ENCODE measurements at places on chromosomes 12 and 14.
A peak's percentile ranks its signal among the peaks of the same experiment; 100 is the strongest.

DNA sequence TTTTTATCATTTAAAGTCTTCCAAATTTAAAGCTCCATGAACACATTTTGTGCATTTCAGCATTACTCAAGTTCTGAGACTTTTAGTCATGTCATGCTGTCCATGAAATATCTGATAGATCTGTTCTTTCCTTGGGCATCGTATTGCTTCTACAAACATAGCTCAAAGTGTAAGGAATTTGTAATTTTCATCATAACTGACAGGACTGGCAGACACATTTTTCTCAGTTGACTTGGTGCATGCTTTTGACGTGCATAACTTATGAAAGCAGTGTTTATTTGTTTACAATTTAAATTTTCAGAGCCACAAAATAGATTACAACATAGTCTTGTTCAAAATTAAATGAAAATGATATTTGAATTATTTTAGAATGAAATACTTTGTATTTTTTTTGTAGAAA, 812.1 kb upstream of the NOVA1 start:
- peak; percentile 80 for DNase-seq

- no peak for DNase-seq
Observed at GRCh38 chr12:55822228-55822627, 4.4 kb downstream of the ORMDL2 start.

- no peak for DNase-seq
Observed at GRCh38 chr12:72974954-72975555, 702.9 kb downstream of the TRHDE start.

GRCh38 chr14:22412926-22413411, 176.1 kb downstream of the DAD1 start:
- DNase-seq: peak; percentile 63

- no peak for DNase-seq
Observed at GRCh38 chr12:52633383-52633782, 15.0 kb upstream of the KRT73 start.

DNA sequence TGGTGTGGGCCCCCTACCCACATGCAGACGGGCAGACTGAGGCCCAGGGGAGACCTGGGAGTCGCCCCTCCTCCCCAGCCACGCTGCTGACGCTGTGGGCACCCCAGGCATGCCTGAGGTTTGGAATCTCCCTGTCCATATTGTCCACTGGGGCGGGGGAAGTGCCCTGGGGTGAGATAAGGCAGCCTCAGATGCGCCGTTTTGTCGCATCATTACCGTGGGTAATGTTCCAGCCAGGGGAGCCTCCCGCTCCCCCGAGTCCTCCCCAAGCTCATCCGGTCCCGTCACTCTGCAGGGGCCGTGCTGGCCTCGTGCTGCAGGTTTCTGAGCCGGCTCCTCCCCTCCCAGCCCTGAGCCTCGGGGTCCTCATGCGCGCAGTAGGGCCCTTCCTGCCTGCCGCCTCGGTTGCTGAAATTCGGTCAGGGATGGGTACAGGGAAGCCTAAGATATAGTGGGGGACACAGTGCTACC, 11.4 kb downstream of the INF2 start:
- DNase-seq: no peak

DNA sequence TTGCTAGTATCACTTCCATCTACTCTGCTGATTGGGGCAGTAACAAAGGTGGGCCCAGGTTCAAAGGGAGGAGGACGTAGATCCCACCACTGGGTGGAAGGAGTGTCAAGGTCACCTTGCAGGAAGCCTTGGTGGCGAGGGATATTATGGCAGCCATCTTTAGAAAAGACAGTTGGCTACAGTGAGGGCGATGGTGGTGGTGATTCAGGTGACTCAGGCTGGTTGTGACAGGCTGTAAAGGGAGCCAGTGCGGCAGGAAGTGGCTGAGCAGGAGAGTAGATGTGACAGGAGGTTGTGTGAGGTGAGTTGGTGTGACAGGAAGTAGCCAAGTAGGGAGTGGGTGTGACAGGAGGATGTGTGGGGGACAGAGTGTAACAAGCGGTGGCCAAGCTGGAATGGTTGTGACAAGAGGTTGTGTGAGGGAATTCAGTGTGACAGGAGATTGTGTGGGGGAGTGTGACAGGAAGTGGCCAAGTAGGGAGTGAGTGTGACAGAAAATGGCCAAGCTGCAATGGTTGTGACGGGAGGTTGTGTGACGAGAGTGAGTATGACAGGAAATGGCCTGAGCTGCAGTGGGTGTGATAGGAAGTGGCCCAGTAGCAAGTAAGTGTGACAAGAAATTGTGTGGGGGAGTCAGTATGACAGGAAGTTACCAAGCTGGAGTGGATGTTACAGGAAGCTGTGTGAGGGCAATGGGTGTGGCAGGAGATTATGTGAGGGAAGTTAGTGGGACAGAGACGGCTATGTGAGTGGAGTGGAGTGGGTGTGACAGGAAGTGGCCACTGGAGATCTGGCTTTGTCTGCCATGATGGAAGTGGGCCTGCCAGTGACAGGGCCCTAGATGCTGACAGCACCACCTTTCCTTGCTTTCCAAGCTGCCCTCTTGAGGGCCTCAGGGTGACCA, 136.5 kb upstream of the MYL2 start:
- DNase-seq: no peak

DNA sequence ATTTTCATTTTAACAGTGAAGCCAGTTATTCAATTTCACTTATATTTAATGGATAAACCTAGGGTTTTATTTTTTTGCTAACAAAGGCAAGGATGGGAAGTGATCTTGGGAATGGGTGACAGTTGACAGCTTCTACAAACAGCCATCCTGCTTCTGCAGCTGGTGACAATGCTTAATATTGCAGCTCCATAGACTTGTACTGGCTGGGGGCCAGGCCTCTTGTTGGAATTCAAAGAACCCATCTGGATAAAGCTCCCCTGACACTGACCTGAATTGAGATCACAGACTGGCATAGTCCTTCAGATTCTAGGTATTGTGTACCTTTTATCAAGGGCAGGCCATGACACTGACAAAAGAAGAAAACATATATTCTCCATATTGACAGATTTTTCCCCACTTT, 664.6 kb upstream of the FOXG1 start:
- DNase-seq: peak; percentile 1

DNA sequence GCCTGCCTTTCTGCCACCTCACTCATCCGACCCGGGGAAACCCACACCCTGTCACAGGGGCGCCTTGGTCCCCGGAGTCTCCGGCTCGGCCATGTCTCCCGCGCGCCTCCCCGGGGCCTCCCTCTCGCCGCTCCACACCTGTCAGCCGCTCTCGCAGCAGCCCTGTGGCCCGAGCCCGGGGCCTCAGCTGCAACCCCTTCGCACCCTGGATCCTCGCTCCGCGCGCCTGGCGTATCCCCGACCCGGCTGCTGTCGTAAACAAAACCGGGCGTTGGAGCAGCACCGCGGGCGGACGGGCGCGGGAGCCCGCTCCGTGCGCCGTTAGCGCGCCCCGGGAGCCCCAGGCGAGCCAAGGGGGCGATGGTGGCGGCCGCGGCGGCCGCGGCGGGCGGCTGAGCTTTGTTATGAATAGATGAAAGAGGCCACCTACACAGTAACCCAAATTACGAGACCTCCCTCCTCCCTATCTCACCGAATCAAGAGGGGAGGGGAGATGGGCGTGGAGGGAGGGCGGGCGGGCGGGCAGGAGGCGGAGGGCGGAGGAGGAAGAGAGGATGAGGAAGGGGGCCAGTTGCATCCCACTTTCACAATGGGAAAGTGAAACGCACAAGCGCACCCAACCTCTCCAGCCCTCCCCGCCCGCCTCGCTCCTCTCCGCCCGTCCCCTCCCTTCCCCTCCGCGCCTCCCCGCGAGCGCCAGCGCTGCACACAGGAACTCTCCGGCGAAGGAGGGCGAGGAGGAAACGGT, at the start of gene PLXNC1:
Gene PLXNC1 (plus strand): TSS at position 587 of the 748 bp plus-strand sequence. CDS start 395 bp downstream, outside the sequence.
- peak; percentile 62 for DNase-seq

- DNase-seq: peak; percentile 68
Observed at GRCh38 chr14:90368946-90369721, 27.7 kb upstream of the CALM1 start.

DNA sequence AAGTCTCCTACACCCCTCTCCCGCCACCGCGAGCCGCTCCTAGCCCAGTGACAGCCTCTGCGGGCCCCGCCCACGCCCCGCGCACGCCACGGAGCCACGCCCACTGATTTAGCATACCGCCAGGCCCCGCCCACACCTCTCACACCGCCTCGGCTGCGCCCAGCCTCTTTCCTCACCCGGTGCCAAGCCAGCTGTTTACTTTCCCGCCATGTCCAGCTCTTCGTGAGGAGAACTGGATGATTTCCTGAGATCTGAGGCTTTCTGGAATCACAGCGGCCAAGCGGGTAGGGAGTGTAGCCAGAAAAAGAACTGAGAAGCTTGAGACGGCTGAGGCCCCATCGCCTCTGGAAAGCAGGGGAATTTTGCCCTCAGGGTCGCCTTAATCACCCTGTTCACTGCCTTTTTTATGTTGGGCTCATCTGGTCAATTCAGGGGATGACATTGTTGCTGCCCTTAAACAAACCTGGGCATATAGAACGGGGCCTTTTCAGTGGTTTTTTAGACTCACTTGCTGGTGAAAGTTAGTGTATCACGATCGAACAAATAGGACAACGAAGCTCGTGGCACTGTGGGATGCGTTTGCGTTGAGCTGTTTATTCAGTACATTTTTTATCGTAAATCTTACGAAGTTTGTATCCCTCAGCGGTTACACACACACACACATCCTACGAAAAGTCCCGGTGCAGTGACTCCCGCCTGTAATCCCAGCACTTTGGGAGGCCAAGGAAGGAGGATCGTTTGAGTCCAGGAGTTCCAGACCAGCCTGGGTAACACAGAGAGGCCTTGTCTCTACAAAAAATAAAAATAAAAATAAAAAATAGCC, at the start of gene RNF212B:
Gene RNF212B (plus strand): TSS at position 165 of the 823 bp plus-strand sequence. CDS start 2,410 bp downstream, outside the sequence.
- peak; percentile 63 for DNase-seq

GRCh38 chr12:104121001-104121400, 17.0 kb downstream of the NFYB start:
- DNase-seq: peak; percentile 81

DNA sequence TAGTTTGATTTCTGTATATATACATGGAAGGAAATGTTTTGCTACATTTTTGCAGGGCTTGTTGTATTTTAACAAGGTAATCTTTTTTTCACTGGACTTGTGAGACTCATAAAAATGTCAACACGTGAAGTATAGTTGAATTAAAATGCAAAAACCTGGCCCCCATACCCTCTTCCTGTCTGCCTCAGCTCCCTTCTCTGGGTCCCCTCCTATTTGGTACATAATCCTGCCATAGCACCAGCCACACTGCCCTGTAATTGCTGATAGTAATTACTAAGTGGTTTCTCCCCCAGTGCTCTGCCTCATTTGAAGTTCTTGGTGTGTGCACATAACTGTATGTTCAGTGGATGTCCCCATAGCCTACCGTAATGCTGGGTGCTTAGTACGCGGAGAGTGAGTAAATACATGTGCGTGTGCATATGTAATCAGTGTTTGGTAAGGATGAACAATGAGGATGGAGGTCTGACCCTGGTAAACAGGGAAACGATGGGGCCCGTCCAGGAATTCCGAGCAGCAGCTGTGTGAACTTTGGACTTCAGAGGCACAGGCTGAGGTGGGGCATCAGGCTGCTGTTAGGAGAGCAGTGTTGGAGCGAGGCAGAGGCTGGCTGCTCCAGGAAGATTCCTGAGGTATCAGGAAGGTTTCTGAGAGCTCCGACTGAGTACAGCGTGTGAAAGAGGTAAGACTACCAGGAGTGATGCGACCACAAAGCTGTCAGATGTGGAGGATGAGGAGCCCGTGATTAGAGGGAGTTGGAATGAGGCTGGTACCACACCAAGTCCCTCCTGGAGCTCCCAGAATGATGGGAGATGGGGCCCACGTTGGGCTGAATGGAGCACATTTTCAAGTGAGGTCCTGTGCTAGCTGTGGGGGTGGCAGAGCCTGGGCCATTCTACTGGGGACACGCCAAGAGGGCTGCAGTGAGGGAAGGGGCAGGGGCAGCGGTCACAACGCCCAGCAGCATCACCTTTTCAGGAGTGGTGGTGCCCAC, 106.8 kb downstream of the PELI2 start:
- no peak for DNase-seq

DNA sequence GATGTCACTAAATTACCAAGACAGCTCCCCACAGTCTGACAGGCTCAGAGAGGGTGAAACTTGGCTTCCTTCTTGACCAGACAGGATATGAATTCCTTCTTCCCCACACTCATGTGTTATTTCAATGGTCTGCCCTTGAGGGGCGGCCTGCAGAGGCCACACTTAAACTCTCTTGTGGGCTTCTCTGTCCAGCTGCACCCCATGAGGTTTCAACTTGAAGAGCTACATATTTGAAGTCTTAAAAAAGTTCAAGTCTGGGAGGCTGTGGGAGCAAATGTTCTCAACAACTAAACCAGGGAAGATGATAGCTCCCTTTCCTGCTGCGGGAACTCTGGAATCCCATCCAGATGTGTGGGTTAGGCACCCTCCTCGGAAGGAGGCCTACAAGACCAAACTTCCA, 98.3 kb downstream of the TTC7B start:
- peak; percentile 54 for DNase-seq

- no peak for DNase-seq
Observed at GRCh38 chr12:27534765-27535161, 10.8 kb downstream of the PPFIBP1 start.

DNA sequence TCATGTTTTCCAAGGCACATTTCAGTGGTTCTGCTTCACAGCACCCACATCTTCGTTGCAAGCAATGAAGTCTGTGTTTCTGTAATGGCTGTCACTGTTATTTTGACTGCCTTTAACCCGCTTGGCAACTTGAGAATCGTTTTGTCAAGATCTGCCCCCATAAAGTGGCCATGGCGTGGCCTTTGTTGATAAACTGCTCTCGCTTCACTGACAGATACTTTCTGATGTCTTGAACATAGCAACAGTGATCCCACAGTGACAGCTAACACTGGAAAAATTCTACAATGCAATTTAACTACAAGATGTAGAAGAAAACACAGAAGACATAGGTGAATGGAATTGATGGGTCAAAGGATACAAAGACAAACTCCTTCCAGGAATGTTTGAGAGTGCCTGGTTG, 184.2 kb downstream of the KLHL28 start:
- no peak for DNase-seq

- peak; percentile 36 for DNase-seq
Observed at GRCh38 chr12:51729331-51729730, 119.2 kb downstream of the FIGNL2 start.

- DNase-seq: no peak
Observed at GRCh38 chr12:115004470-115005146, 320.6 kb upstream of the TBX3 start.

DNA sequence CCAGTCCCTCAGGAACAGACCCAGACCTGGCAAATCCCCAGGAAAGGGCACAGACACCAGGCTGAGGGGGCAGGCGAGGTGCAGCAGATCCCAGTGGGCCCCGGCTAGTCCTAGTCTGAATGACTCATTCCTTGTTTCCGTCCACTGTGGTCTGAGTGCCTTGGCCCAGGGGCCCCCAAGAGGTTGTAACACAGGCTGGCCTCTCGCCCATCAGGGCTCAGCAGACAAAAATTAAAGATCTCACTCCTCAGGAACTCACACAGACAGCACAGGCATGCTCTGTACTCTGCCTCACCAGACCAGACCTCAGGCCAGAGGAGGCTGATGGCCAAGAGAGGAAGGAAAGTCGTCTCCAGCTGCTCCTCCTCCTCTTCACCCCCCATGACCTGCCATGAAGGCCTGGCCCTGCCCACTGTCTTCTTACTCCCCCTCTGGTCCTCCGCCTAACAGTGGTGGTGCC, 7.7 kb upstream of the LTBP2 start:
- peak; percentile 99 for DNase-seq

Measured in fibroblast of skin of back (primary cell).